Activated CD4-positive, alpha-beta memory T cell treated with anti-CD3 and anti-CD28 coated beads, Interleukin-2, amount 10 ng/mL, durations not matched to agents 7 days and 5 days (primary cell): ENCODE measurements at places on chromosomes 16 and 17.

- peaks cover 4% of the 10 kb centered on the region for H3K4me1 ChIP-seq
- no peaks in the 10 kb centered on the region for H3K36me3 ChIP-seq
- no peak for DNase-seq
- no peaks in the 10 kb centered on the region for H3K27me3 ChIP-seq
Measured at GRCh38 chr17:55157165-55157564, 107.6 kb upstream of the HLF start.

GRCh38 chr16:65746941-65747340 is 619.5 kb upstream of the CDH5 start:
- H3K27me3 ChIP-seq, result no peaks in the 10 kb centered on the region
- no peaks in the 10 kb centered on the region for H3K36me3 ChIP-seq
- DNase-seq, result no peak
- H3K4me3 ChIP-seq, result no peak overlapping the region

GRCh38 chr16:15594711-15595320 is 48.1 kb downstream of the MARF1 start:
- no peaks in the 10 kb centered on the region for H3K27me3 ChIP-seq
- H3K4me1 ChIP-seq, result peaks cover 46% of the 10 kb centered on the region
- DNase-seq, result no peak
- H3K36me3 ChIP-seq, result peaks cover 56% of the 10 kb centered on the region

DNA sequence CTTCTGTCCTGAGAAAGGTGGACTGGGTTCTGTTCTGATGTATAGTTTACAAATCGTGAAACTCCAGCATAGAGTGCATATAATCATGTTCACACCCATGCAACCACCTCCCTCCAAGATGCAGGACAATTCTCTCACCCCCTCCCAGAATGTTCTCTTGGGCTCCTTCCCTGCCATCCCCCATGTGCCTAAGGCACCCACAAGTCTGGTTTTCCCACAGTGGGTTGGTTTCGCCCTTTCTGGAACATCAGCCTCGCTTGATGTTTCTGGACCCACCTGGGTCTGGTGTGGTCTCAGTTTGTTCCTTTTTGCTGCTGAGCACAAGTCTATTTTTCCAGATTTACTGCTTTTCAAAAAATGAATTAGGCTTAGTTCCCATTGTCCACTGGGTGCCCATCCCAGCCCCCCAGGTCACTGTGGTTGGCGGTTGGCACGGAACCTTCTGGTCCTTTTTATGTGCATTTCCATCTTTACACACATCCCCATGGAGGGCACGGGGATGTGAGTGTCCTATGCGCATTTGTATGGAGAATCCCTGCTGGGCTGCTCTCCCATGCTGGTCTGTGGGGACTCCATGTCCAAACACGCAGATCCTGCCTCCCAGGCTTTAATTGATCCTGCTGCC is 19.0 kb downstream of the MAP2K3 start:
- H3K27me3 ChIP-seq, result no peaks in the 10 kb centered on the region
- peaks cover 78% of the 10 kb centered on the region for H3K36me3 ChIP-seq
- no peaks in the 10 kb centered on the region for H3K4me1 ChIP-seq
- H3K4me3 ChIP-seq, result no peak overlapping the region
- no peak for DNase-seq
- H3K27ac ChIP-seq, result no peak overlapping the region

- DNase-seq, result no peak
- H3K36me3 ChIP-seq, result no peaks in the 10 kb centered on the region
- H3K27ac ChIP-seq, result no peak overlapping the region
- H3K4me3 ChIP-seq, result no peak overlapping the region
Measured at GRCh38 chr17:74055508-74056160, 147.8 kb upstream of the RPL38 start.

DNA sequence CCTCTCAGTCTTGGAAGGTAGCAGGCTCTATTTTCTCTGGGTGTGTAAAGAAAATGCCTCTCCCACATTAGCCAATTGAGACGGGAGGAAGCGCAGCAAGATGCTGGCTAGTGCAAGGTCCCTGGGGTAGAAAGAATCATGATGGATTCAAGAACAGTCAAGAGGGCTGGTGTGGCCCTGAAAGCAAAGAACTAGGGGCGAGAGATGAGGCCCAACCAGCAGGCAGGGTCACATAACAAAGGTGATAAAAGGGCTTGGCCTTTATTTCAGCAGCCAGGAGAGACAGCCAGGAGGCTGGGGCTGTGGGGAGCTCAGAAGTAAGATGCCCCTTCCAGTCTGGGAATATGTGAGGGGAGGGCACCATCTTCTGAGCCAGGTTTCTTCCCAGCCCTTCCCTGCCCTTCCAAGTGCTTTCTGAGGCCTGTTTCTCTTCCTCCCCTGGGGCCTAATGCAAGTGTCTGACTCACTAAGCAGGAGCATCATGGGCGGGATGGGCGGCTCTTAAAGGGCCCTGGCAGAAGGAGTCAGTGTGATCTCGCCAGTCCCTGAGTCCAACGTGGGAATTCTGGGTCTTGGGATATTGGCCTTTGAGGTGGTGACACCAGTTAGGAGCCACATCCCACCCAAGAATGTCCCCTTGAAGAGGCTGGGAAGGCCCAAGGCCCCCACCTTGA is 3.9 kb upstream of the NLRC5 start:
- H3K27ac ChIP-seq, result peak overlapping the region; percentile 77
- H3K36me3 ChIP-seq, result peaks cover 78% of the 10 kb centered on the region
- no peak for DNase-seq
- H3K4me3 ChIP-seq, result peak overlapping the region; percentile 24

GRCh38 chr17:81706757-81707624 is 3.8 kb downstream of the MRPL12 start:
- peaks cover 38% of the 10 kb centered on the region for H3K4me1 ChIP-seq
- DNase-seq, result no peak
- H3K27ac ChIP-seq, result no peak overlapping the region
- H3K27me3 ChIP-seq, result no peaks in the 10 kb centered on the region
- H3K4me3 ChIP-seq, result no peak overlapping the region

GRCh38 chr17:59038734-59039133 is 67.9 kb downstream of the TRIM37 start:
- no peak overlapping the region for H3K4me3 ChIP-seq
- H3K27ac ChIP-seq, result no peak overlapping the region
- no peak for DNase-seq
- H3K27me3 ChIP-seq, result no peaks in the 10 kb centered on the region
- peaks cover 39% of the 10 kb centered on the region for H3K36me3 ChIP-seq
- H3K4me1 ChIP-seq, result peaks cover 5% of the 10 kb centered on the region

- H3K27me3 ChIP-seq, result no peaks in the 10 kb centered on the region
- peak; percentile 65 for DNase-seq
- peaks cover 20% of the 10 kb centered on the region for H3K4me1 ChIP-seq
- peaks cover 25% of the 10 kb centered on the region for H3K36me3 ChIP-seq
- no peak overlapping the region for H3K27ac ChIP-seq
Measured at GRCh38 chr17:3647769-3648555, 11.4 kb downstream of the CTNS start.

- peaks cover 73% of the 10 kb centered on the region for H3K36me3 ChIP-seq
- H3K27me3 ChIP-seq, result no peaks in the 10 kb centered on the region
- peaks cover 52% of the 10 kb centered on the region for H3K4me1 ChIP-seq
Measured at GRCh38 chr17:80807882-80808281, 183.8 kb upstream of the CHMP6 start.

DNA sequence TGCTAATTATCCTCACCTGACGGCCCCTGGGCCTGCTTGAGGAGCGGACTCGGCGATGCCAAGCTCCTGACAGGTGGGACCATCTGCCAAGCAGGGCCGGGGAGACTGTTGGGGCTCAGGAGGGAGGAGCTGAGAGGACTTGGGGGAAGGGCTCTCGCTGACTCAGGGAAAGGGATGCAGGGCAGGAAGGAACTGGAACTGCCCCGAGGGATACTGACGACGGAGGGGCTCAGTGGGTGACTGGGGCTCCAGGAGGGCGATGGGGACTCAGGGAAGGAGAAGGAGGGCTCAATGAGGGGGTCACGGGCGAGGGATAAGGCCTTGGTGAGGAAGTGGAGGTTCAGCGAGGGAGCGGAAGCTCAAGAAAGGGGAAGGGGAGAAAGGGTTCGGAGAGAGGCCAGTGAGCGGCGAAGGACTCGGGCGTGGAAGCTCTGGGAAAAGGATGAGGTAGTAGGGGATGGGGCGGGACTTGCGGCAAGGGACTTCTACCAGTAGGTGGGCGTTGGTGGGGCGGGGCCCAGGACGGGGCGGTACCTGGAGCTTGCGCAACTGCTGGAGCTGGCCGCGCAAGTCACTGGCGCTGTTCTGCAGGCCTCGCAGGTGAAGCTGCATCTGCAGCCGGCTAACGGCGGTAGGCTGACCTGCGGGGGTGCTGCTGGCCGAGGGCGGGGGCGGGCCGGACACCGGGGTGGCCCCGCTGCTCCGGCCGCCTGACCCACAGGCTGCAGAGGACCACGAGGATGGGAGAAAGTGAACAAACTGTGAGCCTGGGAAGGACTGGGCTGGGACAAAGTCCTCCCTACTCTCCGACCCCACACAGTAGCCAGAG is 46.5 kb downstream of the SRCIN1 start:
- peak overlapping the region; percentile 87 for H3K4me3 ChIP-seq
- peak; percentile 85 for DNase-seq
- no peaks in the 10 kb centered on the region for H3K36me3 ChIP-seq
- no peak overlapping the region for H3K27ac ChIP-seq
- peaks cover 66% of the 10 kb centered on the region for H3K27me3 ChIP-seq

- peaks cover under 1% of the 10 kb centered on the region for H3K27me3 ChIP-seq
- no peak for DNase-seq
- no peak overlapping the region for H3K27ac ChIP-seq
- no peaks in the 10 kb centered on the region for H3K36me3 ChIP-seq
Measured at GRCh38 chr16:81841722-81842121, 62.6 kb downstream of the PLCG2 start.

- H3K36me3 ChIP-seq, result no peaks in the 10 kb centered on the region
- no peak overlapping the region for H3K4me3 ChIP-seq
- no peaks in the 10 kb centered on the region for H3K4me1 ChIP-seq
- peaks cover 30% of the 10 kb centered on the region for H3K27me3 ChIP-seq
- DNase-seq, result no peak
- no peak overlapping the region for H3K27ac ChIP-seq
Measured at GRCh38 chr17:61662741-61663140, 71.7 kb upstream of the NACA2 start.

GRCh38 chr16:50002190-50002589 is 22.8 kb upstream of the CNEP1R1 start:
- H3K27ac ChIP-seq, result no peak overlapping the region
- no peaks in the 10 kb centered on the region for H3K36me3 ChIP-seq
- DNase-seq, result no peak
- no peak overlapping the region for H3K4me3 ChIP-seq
- no peaks in the 10 kb centered on the region for H3K4me1 ChIP-seq
- H3K27me3 ChIP-seq, result peaks cover 27% of the 10 kb centered on the region

GRCh38 chr16:1283296-1283695 is 26.1 kb upstream of the UBE2I start:
- peaks cover 5% of the 10 kb centered on the region for H3K27me3 ChIP-seq
- H3K4me1 ChIP-seq, result no peaks in the 10 kb centered on the region
- H3K4me3 ChIP-seq, result no peak overlapping the region
- H3K27ac ChIP-seq, result no peak overlapping the region

- no peaks in the 10 kb centered on the region for H3K4me1 ChIP-seq
- peaks cover 6% of the 10 kb centered on the region for H3K27me3 ChIP-seq
- no peaks in the 10 kb centered on the region for H3K36me3 ChIP-seq
- no peak overlapping the region for H3K27ac ChIP-seq
- H3K4me3 ChIP-seq, result no peak overlapping the region
- DNase-seq, result no peak
Measured at GRCh38 chr17:19343256-19343630, 19.3 kb downstream of the B9D1 start.

DNA sequence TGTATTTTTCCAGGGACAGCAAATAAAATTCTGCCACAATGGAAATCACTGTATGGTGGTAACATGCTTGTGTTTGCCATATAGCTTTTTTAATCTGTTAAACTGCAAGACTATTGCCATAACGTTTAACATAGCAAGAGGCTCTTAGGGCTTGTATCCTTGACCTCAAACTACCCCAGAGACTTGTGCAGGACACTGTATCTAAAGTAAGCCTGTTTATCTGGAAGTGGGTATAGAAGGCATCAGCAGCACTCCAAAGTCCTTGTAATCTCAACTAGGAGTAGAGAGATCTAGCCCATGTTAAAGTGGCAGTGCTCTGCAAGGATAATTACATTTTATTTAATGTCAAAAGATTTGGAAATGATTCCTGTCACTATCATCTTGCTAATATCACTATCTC is 1424.1 kb downstream of the CDH11 start:
- no peak overlapping the region for H3K27ac ChIP-seq
- no peak for DNase-seq
- H3K4me1 ChIP-seq, result no peaks in the 10 kb centered on the region
- no peaks in the 10 kb centered on the region for H3K36me3 ChIP-seq

GRCh38 chr17:44001461-44001920 is 2.9 kb upstream of the NAGS start:
- H3K4me3 ChIP-seq, result no peak overlapping the region
- H3K36me3 ChIP-seq, result no peaks in the 10 kb centered on the region
- peaks cover 16% of the 10 kb centered on the region for H3K4me1 ChIP-seq
- peaks cover 22% of the 10 kb centered on the region for H3K27me3 ChIP-seq
- H3K27ac ChIP-seq, result no peak overlapping the region

DNA sequence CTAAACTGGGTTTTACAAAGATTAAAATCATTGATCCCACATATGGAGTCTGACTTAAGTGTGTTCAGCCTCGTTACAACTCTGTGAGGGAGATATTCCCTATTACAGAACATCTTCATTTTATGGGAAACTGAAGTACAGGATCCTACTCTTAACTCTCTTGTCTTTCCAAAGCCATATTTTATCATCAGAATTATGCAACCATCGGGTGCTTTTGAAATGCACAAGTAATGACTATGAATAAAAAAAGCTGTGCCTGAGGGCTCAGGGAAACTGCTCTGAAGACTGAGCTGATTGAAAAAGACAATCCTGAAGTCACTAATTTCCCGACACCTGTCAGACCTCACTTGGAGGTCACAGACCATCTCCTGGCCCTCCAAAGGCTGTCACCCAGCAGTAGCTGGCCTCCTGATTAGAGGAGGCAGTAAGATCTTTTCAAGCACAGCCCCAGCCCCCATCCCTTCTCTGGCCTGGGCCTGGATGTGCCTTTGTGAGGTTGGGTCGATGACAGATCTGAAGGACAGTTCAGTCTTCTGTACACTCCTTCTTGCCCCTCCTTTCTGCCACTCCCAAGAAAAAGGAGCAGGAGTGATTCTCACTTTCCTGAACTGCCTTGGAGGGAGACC is 5.6 kb downstream of the AKAP1 start:
- H3K27ac ChIP-seq, result no peak overlapping the region
- H3K27me3 ChIP-seq, result no peaks in the 10 kb centered on the region
- DNase-seq, result no peak
- H3K4me3 ChIP-seq, result no peak overlapping the region

- no peak overlapping the region for H3K27ac ChIP-seq
- H3K27me3 ChIP-seq, result peaks cover 4% of the 10 kb centered on the region
- H3K36me3 ChIP-seq, result no peaks in the 10 kb centered on the region
- no peak overlapping the region for H3K4me3 ChIP-seq
- DNase-seq, result no peak
Measured at GRCh38 chr17:16939606-16940115, 32.3 kb downstream of the TNFRSF13B start.
